ENCODE measurements at places on chromosomes 6 and 20. TPM values are rescaled to one million over a fixed set of nuclear protein-coding genes. Genes with fewer than 3 reads are reported as not detected.

DNA sequence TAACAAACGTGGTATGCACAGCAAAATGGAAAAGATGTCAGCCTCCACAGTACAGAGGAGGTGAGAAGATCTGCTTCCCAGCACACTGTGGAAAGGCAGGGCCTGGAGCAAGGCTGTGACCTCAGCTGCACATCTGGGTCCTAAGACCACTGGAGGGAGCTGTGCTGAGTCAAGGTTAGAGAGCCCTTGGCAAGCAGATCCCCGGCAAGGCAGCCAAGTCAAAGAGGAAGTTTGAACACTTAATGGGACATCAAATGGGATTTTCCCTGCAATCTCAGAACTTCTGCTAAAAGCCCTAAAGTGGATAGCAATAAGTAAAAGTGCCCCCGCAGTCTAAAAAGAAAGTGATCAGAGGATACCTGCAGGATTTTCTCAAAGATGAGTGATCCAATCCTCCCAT, 39.5 kb downstream of the UNC5CL start:
- peak; percentile 59 for DNase-seq

- no peak for DNase-seq
These were observed 13.2 kb upstream of the OSER1 start for GRCh38 chr20:44223721-44224120.

DNA sequence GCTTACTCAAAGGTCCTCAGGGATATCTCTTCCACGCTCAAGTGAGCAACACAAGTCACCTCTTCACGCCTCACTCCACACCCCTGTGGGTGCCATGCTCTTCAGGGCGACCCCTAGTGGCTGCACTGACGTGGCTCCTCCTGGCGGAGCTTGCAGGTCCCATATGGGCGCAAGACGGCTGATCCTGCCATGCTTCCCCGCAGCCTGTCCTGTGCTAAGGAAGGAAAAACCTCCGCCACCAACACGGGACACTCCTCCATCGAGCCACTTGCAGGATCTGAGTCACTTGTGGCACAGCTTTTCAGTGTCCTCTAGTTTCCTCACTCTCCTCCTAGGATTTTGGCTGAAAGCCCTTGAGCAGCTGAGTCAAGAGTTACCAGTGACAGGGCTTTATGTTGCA, 90.7 kb downstream of the KHDC1L start:
- peak; percentile 97 for DNase-seq

GRCh38 chr6:130046671-130047070, 28.3 kb downstream of the L3MBTL3 start:
- DNase-seq = no peak

Gene RBL1
- 13.3 TPM for total RNA-seq

Data from H1 (cell line).